CD4-positive, alpha-beta T cell (primary cell): ENCODE measurements at places on chromosomes 16 and 17.

DNA sequence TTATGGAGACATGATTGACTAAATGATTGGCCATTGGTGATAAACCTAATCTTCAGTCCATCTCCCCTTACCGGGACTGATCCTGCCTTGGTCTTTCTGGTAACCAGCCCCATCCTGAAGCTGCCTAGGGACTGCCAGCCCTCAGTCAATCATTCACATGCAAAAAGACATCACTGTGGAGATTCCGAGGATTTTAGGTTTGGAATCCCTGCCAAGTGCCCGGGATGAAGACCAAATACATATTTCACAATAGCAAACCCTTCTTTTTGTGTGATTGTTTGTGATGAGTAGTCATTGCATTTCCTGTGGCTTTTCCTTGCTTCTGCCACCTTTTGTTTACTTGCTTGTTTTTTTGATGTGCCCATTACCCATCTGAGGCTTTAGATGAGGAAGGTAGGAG, 44.0 kb downstream of the EPN2 start:
- DNase-seq, result no peak

GRCh38 chr16:10968498-10968897, 24.1 kb downstream of the CLEC16A start:
- no peak for DNase-seq

DNA sequence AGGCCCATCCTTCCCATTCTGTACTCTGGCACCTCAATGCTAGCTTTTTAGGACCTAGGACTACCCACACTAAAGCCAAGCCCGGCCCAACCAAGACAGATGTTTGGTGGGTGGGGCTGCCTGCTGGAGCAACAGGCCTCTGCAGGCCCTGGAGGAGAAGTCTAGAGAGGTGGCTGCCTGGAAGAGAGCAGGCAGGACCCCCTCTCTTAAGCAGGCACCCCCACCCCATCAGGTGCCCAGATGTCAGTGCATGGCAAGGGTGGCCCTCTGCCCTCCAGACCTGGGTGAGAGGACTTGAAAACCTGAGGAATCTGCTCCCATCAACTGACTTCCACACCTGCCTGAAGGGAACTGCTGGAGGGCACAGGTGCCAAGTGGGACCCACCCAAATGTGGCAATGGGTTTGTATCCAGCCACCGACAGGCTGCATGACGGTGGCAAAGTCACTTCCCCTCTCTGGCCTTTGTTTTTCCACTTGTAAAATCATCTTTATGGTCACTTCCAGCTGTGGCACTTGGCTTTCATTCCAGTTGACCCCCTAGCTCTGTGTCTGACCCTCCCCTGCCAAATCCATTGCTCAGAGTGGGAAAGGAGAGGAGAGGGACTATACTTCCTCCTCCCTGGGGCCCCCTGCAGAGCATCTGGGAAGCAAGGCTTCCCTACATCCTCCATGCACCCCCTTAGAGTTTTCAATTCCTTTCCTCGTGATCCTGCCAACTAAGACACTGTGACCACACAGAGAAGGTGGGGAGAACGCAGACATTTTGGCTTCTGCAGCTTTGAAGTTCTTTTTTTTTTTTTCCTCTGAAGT, 1.7 kb upstream of the STAT5A start:
- DNase-seq, result no peak

GRCh38 chr16:46768809-46769208, 20.7 kb upstream of the MYLK3 start:
- no peak for DNase-seq

DNA sequence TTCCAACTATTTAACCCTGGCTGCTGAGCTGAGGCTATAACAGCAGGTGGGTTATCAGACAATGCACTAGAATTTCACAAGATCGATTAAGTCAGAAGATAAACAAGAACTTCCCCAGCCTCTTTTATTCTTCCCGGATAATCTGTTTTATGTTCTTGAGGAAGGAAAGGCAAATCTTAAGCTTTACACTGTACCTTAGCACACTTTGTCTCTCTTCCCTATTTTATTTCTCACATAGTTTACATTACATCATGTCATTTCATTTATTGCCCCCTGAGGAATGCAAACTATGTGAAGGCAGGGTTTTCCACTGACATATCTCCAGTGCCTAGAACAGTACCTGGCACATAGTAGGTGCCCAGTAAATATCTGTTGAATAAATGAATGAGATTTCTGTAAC, 139.6 kb downstream of the SKAP1 start:
- DNase-seq, result no peak
